ENCODE measurements at places on chromosomes 4 and X.

DNA sequence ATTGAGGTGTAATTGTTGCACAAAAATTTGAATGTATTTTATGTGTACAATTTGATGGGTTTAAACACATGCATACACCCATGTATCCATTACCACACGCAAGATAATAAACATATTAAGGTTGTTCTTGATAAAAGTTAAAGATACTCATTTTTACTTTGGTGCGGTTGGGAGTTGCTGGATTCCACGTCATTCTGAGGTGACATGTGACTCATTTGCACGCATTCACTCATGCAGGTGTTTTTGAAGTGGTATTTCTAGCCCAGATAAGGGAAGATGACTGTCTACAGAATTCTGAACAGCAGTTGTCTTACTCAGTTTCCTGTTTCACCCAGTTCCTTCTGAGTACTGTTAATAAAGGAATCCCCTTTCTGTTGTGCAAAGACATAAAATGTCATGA is 142.0 kb downstream of the RTL3 start:
- no peak for DNase-seq

DNA sequence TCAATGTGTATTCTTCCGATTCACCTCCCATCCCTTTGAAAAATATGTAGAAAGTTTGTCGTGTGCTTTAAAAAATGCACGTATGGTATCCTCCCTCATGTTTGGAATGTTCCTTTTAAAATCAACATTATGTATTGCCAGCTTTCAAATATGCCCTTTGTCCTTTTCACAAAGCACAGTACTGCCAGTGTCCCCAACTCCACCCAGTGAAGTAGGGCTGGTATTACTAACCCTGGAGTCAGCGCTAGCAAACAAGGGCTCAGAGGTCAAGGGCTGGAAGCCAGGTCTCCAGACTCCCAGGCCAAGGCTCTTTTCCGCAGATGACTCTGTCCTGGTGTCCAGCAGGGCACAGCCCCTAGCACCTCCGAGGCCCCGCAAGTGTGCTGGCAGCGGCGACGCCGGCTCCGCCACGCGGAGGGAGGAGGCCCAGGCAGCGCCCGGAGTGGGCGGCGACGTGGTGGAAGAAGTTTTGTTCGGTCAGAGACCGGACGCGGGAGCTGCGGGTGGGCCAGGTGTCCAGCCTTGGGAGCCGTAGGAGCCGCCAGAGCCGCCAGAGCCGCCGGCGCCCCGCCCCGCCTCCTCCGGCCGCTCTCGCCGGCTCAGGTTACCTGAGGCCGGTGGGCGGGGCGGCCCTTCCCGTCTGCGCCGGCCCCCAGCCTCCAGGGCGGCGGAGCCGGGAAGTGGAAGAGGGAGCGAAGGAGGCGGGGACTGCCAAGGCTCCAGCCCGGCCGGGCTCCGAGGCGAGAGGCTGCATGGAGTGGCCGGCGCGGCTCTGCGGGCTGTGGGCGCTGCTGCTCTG is at the start of gene IL13RA1:
IL13RA1 (plus strand) TSS at position 720 of the 799 bp plus-strand sequence; CDS start at position 753, 33 bp downstream.
- peak; percentile 52 for DNase-seq

DNA sequence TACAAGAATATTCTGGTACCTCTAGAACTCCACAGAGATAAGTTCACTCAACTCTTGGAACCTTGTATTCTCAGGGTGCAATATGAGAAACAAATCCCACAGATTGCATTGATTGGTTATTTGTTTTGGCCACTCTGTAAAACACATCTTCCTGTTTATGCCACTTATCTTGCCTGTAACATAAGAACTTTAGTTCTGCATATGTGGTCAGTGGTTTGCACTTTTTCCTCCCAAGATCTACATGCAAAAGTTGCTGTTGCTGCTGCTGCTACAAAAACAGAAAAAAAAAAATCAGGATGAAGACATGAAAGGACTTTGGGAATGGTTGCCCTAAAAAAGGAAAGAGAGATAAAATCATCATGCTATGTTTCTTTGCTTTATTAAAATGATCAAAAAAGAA is 9.6 kb downstream of the ODAPH start:
- DNase-seq, result no peak

DNA sequence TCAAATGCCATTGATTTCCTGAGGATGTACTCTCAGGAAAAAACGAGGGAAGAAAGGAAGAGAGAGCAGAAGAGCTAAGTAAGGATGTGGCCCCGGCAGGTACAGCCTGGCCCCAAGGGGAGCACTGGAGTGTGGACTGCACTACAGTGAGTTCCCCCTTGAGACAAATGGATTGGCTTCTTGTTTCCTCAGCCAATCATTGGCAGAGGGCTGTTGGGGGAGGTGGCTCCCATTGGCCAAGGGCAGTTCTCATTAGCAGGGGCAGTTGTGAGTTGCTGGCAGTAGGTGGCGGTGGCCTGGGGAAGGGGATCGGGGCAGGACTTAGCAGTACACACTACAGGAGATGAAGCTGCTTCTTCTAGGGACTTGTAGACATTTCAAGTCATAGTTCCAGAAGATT is 24.1 kb upstream of the OCIAD2 start:
- no peak for DNase-seq

- DNase-seq, result no peak
These were observed 265.4 kb upstream of the MAGEB18 start for GRCh38 chrX:25872786-25873185.

DNA sequence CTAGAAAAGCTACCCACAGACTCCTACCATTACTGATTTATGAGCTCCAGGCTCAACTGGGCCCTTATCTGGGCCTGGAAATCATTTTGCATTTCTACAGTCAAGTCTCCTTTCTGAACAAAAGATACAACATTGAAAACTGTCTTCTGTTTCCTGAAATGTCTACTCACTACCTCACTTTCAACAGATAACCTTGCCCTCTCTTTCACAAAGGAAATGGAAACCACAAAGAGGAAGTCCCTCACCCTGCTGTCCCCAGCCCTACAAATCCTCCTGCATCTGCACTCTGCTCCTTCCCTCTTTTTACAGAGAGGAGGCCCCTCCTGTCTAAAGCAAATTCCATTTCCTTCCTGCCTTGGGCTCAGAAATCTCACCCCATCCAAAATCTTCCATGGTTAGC is 24.8 kb upstream of the CYBB start:
- no peak for DNase-seq

DNA sequence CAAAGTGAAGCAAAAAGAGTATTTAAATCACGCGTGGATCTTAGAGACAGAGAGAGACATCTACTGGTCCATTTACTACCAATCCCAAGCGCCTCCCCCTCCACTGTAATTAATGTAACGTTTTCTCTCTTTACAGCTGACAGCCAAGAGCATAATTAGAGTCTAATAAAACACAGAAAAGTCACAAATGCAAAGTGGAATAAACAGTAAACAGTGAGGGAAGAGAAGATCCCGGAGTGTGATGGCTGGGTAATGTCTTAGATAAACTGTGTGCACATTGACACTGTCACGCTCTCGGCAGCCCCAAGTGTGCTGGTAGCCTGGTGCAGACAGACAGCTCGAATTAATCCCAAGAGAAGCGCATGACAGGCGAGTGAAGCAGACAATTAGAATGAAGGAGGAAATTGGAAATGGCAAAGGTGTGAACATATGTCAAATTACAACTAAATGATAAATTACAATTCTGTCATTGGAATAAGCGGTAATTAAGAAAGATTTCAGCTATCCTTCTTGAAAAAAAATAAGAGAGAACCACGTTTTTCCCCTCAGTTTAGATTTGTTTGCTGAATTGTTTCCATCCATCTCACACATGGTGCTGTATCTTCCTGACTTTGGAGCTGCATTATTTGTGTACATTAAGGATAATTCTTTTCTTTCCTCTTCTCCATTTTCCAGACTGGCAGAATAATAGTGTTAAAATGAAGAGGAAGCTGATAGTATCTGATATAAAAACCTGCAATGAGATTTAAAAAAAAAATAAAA is 100.1 kb downstream of the CXXC4 start:
- DNase-seq, result no peak

- DNase-seq, result no peak
These were observed 48.3 kb upstream of the GRPR start for GRCh38 chrX:16075087-16075486.

DNA sequence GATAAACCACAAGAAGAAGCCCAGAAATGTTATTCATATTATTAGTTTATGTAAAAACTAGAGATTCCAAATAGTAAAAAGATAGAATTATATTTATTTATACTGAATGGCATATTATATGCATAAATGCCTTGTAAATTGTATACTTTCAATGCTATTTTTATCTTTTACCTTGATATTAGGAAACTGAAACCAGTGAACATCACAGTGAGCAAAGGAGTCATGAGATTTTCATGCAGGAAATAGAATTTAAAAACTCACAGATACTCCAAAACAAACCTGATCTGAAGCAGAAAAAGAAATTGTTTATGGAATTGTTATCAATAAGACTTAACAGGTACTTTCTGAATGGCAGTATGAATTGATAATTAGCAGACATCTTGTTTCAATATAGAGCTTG is 207.3 kb upstream of the CENPE start:
- no peak for DNase-seq

- DNase-seq, result no peak
These were observed 87.0 kb upstream of the SCOC start for GRCh38 chr4:140286456-140286855.

DNA sequence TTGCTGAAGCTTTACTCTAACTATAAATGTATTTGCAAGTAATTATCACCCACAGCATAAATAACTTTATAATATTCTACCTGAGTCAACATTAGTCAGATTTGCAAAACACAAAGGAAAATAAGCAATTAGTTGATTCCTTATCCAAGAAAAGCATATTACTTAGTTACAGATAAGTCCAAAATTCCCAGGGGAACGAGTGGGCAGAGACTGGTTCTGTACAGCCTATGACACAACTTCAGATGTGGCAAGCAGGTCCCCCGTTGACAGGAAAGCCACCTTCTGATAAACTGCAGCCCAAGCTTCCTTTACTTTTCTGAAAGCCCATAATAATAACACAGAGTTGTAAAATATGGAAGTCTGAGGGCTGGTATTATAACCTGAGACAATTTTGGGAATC is 62.4 kb upstream of the NDP start:
- no peak for DNase-seq

GRCh38 chrX:153941336-153942252 is 2.8 kb downstream of the RENBP start:
- DNase-seq, result no peak

DNA sequence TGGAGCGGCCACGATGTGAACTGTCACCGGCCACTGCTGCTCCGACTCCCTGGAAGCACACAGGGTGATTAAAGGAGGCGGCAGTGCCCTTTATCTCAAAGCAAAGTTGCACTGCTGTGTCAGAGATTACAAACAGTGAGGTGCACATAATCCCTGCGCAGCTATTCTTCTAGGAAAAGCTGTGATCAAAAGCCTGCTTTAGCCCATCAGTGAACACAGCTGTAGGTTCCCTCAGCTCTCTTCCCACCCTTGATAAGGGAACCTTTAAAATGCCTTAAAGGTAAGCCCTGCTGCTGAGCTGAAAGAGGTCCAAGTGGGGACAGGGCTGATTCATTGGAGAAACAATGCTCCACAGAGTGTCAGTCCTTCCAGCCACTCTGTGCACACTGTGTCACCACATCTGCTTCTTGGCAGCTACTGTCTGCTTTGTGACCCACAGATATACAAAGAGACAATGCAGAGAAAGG is 127.6 kb downstream of the EIF4E start:
- DNase-seq, result no peak

GRCh38 chrX:1248331-1249061 is 20.1 kb upstream of the CSF2RA start:
- DNase-seq, result no peak

GRCh38 chr4:184259081-184259480 is 41.4 kb upstream of the ENPP6 start:
- no peak for DNase-seq

DNA sequence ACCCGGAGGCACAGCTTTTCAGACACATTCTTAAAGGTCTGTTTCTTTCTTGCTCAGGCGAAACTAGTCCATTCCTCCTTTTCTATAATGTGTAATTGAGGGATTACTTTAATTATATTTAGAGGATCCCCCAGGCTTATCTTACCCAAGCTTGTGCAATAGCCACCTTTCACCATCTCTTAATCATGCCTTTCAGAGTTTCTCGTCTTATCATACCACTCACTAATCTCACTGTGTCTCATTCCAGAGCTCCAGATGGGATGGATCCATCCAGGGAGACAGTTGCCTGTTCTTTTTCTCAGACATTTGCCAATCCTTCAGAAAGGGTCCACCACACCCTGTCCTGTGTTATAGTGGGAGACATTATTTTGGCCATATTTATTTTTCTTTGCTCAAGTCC is 12.5 kb downstream of the SPARCL1 start:
- DNase-seq, result no peak

- DNase-seq, result no peak
These were observed 17.0 kb upstream of the MTMR1 start for GRCh38 chrX:150676221-150676620.

- DNase-seq, result no peak
These were observed 774 bp downstream of the FAM193A start for GRCh38 chr4:2537011-2537830.

- no peak for DNase-seq
These were observed 24.0 kb upstream of the DRP2 start for GRCh38 chrX:101195442-101196173.

- no peak for DNase-seq
These were observed 197.4 kb downstream of the PTTG2 start for GRCh38 chr4:38157592-38157991.

GRCh38 chrX:19758539-19758938 is 128.9 kb downstream of the SH3KBP1 start:
- no peak for DNase-seq

DNA sequence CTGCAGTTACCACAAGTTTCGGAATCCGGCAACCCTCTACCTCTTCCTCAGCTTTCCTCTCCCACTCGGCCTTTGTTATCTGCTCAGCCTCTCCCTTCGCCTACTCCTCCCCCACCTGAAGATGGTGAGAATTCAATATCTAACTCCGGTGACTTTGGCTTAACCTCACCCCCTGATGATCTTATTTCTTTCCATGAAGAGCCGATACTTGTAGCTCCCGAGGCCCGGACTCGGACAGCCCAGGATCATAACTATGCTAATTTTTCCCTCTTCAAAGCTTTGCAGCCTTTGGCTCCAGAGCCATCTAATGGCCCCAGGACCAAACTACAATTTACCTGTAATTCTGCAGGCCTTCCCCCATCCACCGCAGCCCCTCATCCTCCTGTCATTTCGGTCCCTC is 32.0 kb upstream of the MGST2 start:
- no peak for DNase-seq

GRCh38 chr4:151324752-151325110 is 674 bp downstream of the SH3D19 start:
- DNase-seq, result no peak

DNA sequence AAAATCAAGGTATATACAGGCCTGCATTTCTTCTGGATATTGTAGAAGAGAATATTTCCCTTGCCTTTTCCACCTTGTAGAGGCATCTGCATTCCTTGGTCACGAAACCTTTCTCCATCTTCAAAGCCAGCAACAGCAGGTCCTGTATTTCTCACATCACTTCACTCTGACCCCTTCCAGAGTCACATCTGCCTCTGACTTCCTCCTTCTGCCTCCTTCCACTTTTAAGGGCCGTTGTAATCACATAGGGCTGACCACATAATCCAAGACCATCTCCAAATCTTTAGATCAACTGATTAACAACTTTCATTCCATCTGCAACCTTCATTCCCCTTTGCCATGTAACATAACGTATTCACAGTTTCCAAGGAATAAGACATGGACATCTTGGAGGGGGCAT is 38.3 kb upstream of the NDP start:
- DNase-seq, result no peak

GRCh38 chr4:38967260-38968095 is 64.7 kb downstream of the TMEM156 start:
- DNase-seq, result peak; percentile 98

- DNase-seq, result no peak
These were observed 980 bp upstream of the FHDC1 start for GRCh38 chr4:152935143-152935542.

Data from smooth muscle cell of the brain vasculature (primary cell).